ENCODE measurements at places on chromosomes 4 and X. TPM values are rescaled to one million over a fixed set of nuclear protein-coding genes. Genes with fewer than 3 reads are reported as not detected.

CPZ gene
- not detected for total RNA-seq

SPOCK3 gene
- total RNA-seq, result not detected

ADRA2C gene
- total RNA-seq, result not detected

UGT2B15 gene
- total RNA-seq, result not detected
